ENCODE measurements at places on chromosomes 7 and 10.

- DNase-seq: peak; percentile 88
These were observed 16.3 kb upstream of the BAMBI start for GRCh38 chr10:28661035-28661434.

DNA sequence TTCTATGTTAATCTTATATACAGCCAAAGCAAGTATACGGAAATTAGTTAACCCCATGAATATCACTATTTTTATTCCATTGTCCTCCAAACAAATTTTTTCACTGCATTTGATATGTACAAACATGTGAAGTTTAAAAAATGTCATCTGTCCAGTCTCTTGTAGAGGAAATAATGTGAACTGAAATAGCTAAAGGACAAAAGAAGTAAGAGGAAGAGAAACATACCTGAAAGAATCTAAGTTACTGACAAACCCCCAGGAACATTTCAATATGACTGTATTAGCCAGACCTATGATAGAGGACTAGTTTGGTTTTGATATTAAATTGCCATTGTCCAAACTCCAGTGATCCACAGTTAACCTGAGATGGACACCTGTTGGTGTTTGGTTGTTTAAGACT is 80.6 kb downstream of the NRCAM start:
- no peak for DNase-seq

- DNase-seq: no peak
These were observed 10.9 kb downstream of the FAM3C start for GRCh38 chr7:121385056-121385799.

DNA sequence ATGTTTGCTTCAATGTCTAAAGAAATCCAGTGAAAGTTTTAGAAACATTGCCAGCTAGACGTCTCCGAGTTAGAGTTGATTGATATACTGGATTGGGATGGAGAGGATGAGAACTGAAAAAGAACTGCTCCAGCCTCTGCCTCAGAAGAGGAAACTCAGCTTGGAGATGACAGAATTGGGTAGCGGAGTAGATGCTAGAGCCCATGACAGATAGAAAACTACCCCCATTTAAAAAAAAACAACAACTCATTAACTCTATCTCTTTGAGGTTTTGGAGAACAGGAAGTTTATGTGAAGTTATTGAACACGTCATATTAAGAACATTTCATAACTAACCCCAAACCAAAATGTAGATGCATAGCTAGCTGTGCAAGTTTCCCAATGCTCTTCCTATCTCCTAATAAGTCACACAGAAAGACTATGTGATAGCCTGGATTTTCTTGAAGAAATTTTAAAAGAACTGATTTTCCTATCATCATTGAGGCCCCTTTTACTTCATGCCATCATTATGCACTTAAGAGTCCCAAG is 28.3 kb upstream of the AFAP1L2 start:
- no peak for DNase-seq

DNA sequence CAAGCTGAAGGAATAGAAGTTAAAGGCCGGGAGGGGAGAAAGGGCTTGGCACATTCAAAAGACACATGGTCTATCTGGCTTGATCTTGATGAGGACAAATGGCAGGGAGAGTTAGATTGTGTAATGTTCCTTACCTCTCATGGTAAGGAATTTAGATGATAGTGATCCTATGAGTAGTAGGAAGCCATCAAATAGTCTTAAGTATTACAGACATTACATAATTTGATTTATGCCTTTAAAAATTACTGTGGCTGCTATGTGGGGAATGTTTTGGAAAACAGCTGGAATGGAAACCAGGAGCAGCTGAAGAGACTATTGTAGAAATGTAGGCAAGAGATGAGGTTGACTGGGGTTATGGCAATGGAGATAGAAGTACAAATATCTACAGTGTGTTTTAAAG is 351.3 kb upstream of the BMPER start:
- DNase-seq: peak; percentile 74

- DNase-seq: no peak
These were observed 81.4 kb downstream of the WDR37 start for GRCh38 chr10:1137499-1138163.

DNA sequence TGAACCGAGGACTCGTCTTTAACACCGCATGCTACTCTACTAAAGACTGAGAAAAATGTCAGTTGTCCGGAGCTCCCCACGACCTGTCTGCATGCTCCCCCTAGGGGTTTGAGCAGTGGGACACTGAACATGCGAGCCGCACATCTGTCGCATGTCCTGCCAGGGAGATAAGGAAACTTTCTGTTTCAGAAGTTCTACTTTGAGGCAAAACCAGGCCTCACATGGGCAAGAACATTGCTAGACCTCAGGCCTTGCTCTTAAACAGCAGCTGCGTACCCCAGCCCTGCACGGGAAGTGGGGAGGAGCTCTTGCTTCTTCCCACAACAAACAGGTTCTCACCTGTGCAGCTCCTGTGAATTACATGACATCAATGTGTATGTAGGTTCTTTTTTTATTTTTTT is 30.3 kb upstream of the HERPUD2 start:
- no peak for DNase-seq

- DNase-seq: peak; percentile 64
These were observed 7.4 kb upstream of the C10orf67 start for GRCh38 chr10:23351926-23352519.

GRCh38 chr7:112086496-112087254 is 119.5 kb downstream of the DOCK4 start:
- no peak for DNase-seq

DNA sequence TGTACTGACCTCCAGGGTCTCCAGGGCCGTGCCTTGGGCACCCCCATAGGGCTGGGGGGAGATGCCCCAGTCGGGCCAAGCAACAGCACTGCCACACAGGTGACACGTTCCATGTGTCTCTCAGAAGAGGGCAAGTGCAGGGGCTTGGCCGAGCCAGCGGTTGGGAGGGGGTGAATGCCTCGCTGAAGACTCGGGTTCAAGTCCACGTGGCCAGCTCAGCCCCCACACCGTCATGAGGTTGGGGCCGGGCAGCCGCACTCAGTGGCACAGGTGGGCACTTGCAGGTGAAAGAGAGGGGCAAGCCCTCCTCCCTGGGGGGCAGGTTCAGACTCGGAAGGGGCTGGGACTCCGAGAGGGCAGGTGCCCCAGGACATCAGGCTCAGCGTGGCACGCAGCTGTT is 153.8 kb downstream of the MAD1L1 start:
- DNase-seq: no peak

- no peak for DNase-seq
These were observed 141.1 kb downstream of the GRM3 start for GRCh38 chr7:86784765-86785164.

DNA sequence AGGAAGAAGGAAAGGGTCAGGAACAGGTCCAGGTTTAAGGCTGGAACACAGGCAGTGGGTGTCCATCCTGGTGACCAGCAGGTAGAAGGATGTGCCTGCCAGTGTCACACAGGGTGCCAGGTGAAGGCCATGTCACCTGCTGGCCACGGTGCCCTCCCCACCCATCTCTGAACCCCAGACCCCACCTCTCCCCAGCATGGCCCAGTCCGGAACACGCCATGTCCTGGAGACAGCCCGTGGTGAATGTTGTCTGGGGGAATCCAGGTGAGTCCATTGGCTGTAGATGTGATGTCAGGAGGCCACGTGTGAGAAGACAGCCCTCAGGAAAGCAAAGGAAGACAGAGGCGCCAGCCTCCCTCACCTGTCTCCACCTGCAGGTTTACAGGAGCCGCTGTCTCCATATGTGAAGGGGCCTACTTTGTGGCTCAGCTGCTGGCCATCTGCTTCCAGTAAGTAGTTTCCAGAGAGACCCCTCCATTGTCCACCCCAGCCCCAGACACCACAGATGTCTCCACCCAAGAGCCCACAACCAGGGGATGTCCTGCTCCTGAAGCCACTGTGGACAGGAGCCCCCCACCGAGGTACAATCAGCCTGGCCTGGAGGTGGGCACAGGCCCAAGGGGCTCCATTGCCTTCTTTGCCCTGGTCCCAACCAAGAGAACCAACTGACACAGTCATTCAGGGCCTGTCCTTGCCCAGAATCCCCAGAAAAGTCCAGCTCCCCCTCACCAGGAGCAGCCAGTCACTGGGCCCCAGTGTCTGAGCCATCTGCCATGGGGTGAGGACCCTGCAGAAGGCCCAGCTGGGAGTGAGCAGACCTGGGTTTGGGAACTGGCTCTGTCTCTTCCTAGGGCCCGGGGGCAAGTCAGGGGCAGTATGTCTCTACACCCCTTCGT is 20.7 kb downstream of the TMEM72 start:
- no peak for DNase-seq

GRCh38 chr7:108045669-108046068 is 42.7 kb upstream of the LAMB1 start:
- peak; percentile 55 for DNase-seq

All from fibroblast of skin of abdomen (primary cell).